ELF-1 (cell line): ENCODE measurements at places on chromosomes 5 and 9.

DNA sequence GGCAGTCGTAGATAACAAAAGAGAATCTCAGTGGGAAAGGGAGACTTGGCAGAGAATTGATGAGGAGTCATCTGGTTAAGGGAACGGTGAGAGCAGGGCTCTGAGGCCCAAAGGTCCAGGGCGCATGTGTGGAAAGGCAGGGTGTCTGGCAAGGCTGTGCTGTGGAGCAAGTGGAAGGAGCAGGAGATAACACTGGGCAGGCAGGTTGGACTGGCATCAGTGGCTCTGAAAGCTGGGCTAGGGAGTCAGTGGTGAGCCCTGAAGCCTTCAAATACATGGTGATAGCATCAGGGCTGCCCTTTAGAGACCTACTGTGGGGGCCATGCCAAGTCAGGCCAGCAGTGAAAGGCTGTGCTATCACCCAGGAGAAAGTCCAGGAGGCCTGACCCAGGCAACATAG, 131.3 kb downstream of the GABBR2 start:
- no peak for DNase-seq

DNA sequence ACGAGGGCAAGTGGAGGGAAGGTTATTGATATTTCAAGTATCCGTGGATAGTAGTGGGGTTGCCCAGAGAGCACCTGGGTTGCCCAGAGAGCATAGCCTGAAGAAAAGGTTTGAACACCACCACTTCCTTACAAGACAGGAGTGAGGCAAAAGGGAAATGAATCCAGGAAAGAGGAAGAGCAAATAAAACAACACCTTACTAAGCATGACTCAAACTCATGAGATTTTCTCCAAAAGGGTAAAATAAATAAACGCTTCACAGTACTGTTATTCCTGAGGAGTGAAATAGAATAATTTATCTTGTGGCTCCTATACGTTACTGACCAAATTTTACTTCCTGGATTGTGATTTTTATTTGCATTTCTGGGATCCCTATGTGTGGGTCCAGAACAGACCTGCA, 65.2 kb upstream of the PTPRD start:
- DNase-seq = no peak

DNA sequence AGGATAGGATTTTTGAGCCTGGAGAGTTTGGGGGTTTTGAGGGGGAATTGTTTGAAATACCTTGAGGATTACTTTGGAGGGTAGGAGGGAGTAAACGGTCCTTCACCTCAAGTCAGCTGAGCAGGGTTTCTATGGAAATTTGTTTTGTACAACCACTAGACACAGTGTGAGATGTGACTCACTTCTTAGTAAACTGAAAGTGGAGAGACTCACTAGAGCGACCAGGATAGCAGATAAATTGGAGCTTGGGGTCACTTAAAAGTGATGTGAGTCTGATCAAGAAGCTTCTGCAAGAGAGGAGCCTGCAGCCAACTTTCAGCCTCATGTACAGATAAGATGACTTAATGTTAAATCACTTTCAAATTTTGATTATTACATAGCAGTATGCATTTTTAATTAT, 1945.9 kb upstream of the NUDT12 start:
- no peak for DNase-seq

- DNase-seq = peak; percentile 96
Measured at GRCh38 chr5:135602882-135603721, 24.3 kb upstream of the CXCL14 start.

DNA sequence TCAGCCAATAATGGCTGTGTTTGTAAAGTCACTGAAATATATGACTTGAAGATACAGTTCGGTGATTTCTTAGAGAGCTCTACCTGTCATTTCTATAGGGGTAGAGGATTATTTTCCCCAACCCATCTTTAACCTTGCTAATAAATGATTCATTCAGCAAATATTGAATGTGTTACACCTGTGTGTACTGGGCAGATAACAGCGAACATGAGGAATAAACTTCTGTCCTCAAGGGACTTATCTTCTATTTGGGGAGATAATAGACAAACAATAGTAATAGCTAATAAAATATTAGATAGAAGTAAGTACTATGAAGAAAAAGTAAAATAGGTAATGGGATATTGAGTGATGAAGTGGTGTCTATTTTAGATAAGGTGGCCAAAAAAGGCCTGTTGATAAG, 9.3 kb downstream of the TTC23L start:
- DNase-seq = no peak

GRCh38 chr5:13708432-13708831, 236.1 kb downstream of the DNAH5 start:
- no peak for DNase-seq

DNA sequence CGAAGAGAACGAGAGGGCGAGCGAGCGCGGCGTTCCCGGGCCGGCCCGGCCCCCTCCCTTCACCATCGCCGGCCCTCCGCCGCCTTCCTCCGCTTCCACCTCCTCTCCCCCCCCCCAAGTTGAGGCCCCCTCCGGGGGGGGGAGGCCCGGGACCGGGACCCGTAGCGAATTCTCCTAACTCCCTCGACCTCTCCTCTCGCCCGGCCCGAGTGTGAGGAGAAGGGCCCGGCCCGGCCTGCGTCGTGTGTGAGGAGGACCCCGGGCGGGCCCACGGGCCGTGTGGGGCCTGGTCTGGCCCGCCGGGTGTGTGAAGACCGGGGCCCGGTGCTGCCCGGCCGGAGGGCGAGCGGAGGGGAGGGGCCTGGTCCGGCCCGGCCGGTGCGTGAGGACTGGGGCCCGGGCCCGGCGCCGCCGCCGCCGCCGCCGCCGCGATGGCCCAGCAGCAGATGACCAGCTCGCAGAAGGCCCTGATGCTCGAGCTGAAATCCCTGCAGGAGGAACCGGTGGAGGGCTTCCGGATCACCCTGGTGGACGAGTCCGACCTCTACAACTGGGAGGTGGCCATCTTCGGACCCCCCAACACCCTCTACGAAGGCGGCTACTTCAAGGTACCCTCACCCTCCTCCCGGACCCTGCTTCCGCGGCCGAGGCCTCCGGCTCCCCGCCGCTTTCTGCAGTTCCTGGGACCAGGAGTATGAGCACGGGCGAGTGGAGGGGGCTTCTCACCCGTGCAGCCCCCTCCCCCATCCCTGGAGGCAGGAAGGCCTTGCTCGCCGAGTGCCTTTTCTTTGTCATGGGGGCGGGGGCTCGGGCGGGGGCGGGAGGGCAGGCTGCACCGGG, 587 bp downstream of the UBE2R2 start:
- peak; percentile 85 for DNase-seq

GRCh38 chr9:110065532-110065931, 142.4 kb downstream of the C9orf152 start:
- no peak for DNase-seq

DNA sequence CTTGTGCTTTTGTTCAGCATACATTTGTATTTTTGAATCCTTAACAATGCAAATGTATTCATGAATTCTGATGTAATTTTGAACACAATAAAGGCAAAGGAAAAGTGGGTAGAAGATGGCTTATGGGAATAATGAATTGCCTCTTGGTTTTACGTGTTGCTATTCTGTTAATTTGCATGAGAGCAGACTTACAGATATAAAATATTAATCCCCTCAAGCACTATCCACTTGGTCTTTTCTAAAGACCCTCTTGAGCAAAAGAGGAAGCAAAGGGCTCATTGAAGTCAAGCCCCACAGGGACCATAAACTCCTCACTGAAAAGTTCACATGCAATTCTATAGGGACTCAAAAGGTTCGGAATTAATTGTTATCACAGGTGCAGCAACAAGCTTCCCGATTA, 51.9 kb downstream of the OSTF1 start:
- DNase-seq = no peak
